ENCODE measurements at places on chromosomes 1 and 21.

DNA sequence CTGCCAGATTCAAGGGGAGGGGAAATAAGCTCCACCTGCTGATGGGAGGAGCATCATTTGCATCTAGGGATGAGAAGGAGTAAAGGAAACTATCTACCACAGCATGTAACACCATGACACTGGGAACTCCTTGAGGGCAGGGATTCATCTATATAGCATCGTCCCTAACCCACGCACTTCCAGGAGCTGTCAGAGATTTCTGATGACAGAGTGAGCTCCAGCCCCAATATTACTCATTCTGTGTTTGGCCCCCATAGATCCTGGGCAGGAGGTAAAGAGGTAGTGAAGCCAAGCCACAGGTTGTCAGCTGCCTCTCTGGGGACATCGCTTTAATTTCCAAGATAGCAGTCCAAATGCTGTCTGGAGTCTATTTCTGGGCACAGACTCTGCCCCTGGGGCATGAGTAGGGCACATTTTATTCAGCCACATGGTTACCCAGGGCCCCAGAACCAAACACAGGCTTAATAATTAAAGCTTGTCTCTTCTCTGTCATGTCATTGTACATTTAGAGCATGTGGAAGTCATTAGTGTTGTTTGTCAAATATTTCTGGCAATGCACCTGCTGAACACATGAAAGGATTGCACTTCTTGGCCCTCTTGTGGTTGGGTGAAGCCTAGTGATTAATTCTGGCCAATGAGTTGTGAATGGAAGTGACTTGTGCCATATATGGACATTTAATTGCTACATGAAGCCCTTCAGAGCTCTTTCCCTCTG lies 105.9 kb upstream of the POU3F1 start:
- no peak for DNase-seq

GRCh38 chr1:8572106-8572505 lies 245.3 kb downstream of the RERE start:
- no peak for DNase-seq

DNA sequence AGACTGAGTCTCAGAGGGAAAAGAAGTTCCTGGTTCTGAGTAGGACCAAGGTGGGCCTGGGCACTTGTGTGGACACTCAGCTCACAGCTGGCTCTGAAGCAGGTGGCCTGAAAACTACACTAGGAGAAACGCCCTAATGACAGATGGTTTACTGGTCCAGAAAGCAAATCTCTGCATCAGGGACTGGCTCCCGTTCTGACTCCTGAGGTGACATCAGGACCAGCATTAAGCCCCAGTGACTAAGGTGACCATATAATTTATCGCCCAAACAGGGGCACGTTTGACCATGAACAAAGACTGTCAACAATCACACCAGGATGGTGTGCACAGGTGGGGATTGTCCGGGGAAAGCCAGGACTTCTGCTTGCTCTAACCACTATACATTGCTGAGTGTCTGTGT lies 12.2 kb upstream of the CD34 start:
- no peak for DNase-seq

DNA sequence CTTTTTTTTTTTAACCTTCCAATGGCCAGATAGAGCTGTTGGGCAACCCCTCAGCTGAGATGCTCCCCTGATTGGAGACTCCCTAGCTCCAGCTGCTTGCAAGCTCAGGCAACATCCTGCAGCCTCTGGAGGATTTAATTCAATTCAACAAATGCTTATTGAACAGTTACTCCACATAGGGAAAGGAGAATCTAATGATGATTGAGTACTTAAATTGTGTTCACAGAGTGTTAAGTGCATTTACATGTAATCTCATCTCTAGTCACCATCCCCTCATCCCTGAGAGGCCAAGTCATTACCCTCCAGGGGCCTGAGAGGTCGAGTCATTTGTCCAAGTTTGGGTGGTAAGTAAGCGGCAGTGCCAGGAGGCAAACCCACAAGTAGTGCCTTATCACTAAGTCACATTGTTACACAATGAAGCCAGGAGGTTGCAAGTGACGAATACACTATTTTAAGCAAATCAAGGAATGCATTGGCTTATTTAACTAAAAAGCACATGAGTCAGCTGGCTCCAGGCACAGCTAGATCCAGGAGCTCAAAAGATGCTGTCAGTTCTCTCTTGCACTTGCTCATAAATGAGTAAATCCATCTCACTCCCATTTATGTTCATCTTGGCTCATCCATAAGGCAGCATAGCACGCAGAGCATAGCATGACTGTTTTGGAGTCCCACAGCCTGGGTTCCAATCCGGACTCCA lies 64.3 kb downstream of the OPTC start:
- DNase-seq = peak; percentile 99

DNA sequence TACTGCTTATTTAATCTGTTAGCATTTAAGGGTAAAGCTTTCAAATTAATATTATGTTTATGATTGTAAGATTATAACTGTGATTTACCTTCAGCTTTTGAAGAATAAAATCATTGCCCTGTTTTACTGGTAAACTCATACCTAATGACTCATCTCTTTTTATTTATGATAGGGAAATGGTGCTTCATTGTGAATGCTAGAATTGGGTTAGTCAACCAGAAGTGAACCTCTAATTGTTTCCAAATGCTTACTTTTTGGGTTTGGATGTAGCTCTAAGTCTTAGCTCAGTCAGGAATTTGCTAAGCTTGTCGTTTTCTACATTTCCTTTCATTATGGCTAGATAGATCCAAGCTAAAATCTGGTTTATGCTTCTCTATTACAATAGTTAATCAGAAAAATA lies 59.4 kb downstream of the SLC30A7 start:
- DNase-seq = peak; percentile 84

DNA sequence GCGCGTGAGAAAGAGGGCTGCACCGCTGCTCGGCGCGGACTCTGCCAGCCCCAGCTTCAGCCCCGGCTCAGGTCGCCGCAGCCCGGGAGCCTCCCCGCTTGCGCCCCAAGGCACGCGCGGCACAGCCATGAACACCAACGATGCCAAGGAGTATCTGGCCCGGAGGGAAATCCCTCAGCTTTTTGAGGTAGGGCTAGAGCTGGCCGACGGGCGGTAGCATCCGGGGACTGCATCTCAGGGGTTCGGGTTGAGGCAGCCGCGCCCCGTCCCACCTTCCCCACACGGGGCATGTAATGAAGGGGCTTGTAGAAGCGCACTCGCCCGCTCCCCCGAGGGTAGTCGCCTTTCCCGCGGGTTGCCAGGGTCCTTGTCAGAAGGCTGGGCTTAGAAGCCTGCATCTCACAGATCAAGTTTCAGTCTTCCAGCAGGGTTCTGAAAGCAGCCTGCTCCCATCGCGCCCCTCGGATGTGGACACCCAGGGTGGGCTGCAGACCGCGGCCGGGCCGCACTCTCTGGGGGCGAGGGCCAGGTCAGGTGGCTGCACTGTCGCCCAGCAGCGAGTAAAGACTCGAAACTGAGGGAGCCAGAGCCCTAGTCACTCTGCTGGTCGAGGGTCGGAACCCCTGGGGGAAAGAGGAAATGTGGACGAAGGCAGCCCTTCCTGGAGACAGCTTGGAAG lies 507 bp downstream of the AK5 start:
- DNase-seq = peak; percentile 60

DNA sequence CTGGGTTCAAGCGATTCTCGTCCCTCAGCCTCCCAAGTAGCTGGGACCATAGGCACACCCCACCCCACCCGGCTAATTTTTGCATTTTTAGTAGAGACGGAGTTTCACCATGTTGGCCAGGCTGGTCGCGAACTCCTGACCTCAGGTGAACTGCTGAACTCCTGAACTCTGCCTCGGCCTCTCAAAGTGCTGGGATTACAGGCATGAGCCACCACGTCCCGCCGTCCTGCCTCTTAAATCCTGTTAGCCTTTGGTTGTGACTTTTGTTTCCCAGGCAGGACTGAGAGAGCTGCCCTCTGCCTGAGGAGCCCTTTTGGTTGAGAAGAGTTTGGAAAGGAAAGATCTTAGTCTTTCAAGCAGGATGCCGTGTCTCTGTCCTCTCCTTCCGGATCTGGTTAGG lies 59.3 kb upstream of the C1orf174 start:
- no peak for DNase-seq

DNA sequence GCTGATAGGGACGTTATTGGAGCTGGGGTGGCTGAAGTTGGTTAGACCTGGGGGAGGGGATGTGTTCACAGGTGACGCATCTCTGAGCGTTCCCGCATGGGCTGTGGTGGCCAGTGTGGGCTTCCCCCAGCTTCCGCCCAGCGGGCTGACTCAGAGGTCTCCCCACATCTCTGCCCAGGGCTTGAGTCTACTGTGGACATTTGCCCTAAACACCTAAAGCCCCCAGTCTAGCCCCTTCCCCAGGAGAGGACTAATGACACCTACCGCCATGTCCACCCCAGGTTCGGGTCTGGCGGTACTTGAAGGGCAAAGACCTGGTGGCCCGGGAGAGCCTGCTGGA lies 2.0 kb downstream of the AGRN start:
- peak; percentile 83 for DNase-seq

- DNase-seq = no peak
Measured at GRCh38 chr1:219757890-219758289, 145.0 kb upstream of the ZC3H11B start.

DNA sequence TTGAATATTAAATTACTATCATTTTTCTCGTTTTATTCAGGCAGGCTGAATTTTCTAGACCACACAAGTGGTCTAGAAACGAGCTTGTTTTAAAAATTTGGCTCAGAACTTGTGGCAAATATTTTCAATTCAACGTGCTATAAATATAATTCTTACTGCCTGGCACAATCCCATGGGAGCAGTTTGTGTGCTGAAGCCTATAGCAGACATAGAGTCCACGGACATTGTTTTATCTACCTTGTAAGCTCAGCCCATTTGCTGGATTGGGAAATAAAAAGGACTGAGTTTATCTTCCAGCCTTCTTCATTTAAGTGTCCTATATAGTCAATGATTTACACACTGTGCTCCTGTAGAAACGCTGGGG lies 103.4 kb downstream of the ZBTB18 start:
- no peak for DNase-seq

DNA sequence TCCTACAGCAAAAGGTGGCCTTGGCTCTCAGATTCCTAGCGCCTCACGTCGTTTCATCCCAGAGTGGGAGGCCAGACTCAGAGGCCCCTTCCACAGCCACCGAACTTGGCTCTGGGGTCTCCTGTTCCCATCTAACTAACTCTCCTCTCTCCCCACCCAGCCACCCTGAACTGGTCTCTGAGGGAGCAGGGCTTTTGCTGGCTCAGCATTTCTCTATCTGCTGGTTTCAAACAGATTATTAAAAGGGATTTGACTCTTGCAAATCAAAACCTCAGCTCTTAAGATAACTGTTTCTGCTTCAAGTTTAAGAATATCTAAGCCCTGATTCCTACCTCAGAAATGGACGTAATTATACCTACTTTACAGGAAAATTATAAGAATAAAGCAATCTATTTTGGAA lies 91.0 kb upstream of the ATP1B1 start:
- no peak for DNase-seq

GRCh38 chr1:19319196-19319595 lies 7.1 kb downstream of the SLC66A1 start:
- no peak for DNase-seq

Data from EL (cell line).